Kidney epithelial cell (primary cell): ENCODE measurements at places on chromosomes 12 and 14.
A peak's percentile ranks its signal among the peaks of the same experiment; 100 is the strongest.

DNA sequence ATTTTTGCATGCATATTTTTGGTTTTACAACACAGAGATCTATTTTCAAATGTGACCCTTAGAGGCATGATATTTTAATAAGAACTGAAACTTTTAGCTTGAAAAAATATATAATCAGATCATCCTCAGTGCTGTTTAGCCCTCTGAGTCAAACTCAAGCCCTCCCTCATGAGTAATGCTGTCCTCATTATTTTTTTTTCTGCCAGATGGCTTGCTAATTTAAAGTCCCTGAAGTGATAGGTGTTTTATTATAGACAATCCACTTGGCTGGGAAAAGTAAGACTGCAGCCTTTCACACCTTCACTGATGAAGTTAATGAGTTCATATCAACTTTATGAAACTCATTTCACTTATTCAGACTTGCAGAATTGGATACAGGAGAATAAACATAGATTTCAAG is 227.7 kb downstream of the SLC16A7 start:
- no peak for DNase-seq

- no peak for DNase-seq
Measured at GRCh38 chr12:104743202-104743580, 214.9 kb downstream of the SLC41A2 start.

- peak; percentile 81 for DNase-seq
Measured at GRCh38 chr12:106022568-106023012, 116.2 kb downstream of the NUAK1 start.

- DNase-seq = no peak
Measured at GRCh38 chr14:75506930-75507329, 15.3 kb upstream of the BATF start.

DNA sequence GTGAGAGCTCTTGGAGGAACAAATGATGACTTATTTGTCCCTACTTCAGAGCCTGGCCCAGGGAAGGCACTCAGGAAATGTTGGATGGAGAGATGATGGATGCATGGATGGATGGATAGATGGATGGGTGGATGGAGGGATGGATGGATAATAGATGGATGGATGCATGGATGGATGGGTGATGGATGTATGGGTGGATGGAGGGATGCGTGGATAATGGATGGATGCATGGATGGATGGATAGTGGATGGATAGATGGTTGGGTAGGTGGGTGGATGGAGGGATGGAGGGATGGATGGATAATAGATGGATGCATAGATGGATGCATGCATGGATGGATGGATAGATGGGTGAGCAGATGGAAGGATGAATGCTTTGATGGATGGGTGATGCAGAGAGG is 23.2 kb downstream of the GPR68 start:
- DNase-seq = no peak

DNA sequence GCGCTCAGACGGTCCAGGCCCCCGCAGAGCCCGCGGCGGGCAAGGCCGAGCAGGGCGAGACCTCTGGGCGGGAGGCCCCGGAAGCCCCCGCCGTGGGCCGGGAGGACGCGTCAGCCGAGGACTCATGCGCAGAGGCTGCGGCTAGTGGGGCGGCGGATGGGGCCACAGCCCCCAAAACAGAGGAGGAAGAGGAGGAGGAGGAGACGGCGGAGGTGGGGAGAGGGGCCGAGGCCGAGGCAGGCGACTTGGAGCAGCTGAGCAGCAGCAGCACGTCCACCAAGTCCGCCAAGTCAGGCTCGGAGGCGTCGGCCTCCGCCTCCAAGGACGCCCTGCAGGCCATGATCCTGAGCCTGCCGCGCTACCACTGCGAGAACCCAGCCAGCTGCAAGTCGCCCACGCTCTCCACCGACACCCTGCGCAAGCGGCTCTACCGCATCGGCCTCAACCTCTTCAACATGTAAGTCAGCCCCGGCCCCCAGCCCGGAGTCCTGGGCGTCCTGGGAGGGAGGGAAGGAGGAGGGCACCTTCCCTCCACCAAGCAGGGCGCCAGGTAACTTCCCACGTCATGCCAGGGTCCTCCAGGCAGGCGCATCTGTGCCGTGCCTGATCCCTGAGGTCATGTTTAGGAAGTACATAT is 72.4 kb downstream of the IQSEC3 start:
- no peak for DNase-seq

DNA sequence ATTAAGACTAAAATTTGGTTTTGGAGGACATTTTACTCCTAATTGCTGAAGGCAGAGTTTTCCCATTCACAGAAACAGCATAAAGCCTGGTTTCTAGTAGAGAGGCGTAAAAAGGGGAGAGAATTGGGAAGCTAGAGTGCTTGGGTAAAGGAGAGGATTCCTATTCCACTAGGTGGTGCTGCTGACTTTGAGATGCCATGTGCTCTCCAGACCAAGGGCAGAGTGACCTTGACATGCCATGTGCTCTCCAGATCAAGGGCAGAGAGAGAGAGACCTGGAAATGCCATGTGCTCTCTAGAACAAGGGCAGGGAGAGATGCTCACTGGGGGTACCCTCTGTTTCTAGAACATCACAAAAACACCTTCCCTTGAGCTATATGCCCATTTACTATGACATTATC is 176.2 kb upstream of the PDZRN4 start:
- no peak for DNase-seq

DNA sequence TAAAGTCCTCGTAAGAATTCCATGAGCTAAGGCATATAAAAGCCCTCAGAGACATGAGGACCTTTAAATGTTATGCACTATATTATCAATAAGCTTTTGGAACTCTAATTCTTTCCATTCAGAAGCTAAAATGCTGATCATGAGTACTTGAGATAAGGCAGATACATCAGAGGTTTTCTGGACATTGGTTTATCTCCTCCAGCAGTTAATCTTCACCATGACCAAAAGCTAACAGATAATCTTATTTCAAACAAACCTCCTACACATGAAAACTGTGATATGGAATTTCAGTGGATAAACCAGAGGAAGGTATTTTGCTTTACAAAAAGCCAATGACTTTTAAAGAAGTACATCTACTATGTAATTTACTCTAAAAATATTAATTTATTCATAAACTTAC is 97.9 kb upstream of the BBS10 start:
- no peak for DNase-seq

- no peak for DNase-seq
Measured at GRCh38 chr12:76852106-76852505, 26.7 kb downstream of the CSRP2 start.

DNA sequence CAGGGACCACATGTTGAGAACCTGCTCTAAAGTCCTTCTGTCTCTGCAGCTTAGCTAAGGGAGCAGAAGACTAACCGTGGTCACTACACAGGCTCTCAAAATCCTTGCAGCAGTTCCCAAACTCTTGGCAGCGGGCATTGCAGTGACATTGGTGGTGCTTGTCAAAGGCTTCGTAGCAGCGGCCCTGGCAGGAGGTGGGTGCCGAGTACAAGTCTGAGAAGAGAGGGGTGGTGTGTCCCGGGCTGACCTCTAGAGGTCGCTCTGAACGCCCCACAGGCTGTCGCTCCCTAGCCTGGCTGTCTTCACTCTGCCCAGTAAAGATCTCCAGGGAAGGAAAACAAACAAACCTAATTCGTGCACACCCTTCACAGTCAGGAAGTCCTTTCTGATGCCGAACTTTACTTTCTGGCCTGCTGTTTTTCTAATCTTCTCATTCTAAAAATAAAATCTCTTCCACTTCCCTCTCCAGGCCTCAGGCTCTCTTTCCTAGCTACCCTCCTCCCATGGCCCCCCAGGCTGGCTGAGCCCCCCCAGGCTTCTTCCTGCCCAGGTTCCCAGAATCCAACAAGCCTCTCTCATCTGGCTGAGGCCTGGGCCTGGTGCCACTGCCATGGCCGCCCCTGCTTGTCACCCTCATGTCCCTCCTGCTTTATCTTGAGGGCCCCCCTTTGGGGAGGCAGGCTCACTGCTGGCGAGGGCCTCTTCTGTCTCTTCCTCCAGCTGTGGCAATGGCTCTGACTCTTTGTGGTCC is 7.7 kb downstream of the ENDOU start:
- no peak for DNase-seq

- no peak for DNase-seq
Measured at GRCh38 chr14:51210594-51210993, 29.5 kb upstream of the TMX1 start.

- no peak for DNase-seq
Measured at GRCh38 chr12:15627995-15628945, 160.9 kb downstream of the EPS8 start.

DNA sequence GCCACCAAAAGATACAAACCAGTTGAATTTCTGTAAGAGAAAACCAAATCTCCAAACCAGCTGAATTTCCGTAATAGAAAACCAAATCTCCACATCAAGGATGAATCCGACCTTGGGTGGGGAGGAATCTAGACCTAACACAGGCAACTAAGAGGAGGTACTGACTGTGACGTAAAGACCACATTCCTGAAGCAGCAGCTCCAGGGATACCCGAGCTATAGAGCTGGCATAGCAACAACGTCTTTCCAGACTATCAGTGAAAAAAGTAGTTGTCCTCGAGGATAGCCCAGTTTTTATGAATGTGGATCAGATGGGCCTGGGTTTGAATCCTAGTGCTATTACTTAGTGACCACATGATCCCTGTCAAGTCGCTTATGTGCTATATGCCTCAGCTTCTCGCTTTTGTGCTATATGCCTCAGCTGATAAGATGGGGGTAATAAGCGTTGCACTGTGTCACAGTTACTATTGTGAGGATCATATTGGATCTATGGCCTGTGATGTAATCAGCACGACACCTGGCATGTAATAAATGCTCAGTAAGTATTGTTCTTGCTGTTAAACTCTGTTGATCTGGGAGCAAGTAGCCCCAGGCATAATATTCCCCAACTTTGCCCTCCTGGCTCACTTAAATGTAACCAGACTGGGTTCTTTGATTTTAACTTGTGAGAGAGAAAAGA is 113.8 kb downstream of the EGLN3 start:
- DNase-seq = no peak

GRCh38 chr14:95065411-95065810 is 91.9 kb downstream of the DICER1 start:
- no peak for DNase-seq

GRCh38 chr12:88185279-88185678 is 43.2 kb downstream of the TMTC3 start:
- no peak for DNase-seq

DNA sequence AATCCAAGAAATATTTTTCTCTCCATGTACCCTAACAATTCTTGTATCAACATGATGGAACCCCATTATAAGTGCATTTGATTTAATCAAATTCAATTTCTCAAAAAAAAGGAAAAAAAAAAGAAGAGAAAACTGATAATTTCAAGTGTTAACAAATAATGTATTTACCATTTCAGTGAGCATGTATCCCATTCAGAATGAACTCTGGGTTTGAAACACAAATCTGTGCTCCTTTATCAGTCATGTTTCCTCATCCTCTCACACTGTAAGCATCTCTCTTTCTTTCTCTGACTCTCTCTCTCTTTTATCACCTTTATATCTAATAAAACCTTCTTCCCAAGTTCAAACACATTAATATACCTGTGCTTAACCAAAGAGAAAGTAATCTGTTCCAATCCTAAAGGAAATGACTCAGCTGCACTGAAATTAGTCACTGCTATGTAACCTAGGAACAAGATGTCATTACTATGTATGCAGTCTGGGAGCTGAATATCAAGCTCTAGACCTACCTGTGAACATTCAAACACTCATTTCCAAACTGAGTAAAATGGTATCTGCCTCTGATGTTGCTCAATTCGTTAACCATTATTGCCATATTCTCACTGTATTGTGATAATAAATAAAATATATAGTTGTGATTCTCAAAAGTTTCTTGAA is 135.0 kb upstream of the LRIG3 start:
- DNase-seq = peak; percentile 90

DNA sequence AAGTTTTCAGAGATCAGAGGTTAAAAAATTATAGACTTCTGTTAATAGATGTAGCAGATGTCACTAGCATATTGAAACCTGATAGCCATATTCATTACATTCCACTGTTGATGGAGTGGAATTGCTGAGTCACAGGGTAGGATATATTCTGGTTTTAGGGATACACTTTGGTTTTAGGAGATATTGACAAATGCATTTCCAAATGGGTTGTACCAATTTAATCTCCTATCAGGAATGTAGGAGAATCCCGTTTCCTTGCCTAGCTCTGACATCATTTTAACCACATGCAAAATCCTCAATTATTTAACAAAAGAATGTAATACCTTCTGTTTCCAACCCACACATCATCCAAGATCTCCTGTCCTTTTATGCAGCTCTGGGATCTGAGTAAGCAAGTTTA is 30.7 kb upstream of the ESR2 start:
- DNase-seq = no peak

GRCh38 chr14:65032319-65032718 is 45.6 kb downstream of the FNTB start:
- no peak for DNase-seq

DNA sequence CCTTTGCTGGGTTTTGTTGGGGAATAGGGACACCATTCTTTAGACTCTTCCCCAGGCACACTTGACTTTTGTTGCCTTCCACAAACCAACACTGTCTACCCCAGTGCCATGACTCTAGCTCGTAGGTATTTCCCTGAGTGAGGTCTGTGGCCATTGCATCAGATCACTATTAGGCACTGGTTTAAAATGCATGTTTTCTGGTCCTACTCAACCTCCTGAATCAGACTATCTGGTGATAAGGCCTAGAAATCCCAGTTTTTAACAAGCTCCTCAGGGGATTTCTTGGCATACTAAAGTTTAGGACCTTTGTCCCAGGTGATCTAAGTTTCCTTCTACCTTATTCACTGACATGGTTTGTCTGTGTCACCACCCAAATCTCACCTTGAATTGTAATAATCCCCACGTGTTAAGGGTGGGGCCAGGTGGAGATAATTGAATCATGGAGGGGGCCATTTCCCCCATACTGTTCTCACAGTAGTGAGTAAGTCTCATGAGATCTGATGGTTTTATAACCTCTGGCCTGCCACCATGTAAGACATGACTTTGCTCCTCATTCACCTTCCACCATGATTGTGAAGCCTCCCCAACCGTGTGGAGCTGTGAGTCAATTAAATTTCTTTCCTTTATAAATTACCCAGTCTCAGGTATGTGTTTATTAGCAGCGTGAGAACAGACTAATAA is 87.8 kb upstream of the PSMC1 start:
- no peak for DNase-seq

- DNase-seq = no peak
Measured at GRCh38 chr12:52049688-52050087, 1.6 kb upstream of the NR4A1 start.

DNA sequence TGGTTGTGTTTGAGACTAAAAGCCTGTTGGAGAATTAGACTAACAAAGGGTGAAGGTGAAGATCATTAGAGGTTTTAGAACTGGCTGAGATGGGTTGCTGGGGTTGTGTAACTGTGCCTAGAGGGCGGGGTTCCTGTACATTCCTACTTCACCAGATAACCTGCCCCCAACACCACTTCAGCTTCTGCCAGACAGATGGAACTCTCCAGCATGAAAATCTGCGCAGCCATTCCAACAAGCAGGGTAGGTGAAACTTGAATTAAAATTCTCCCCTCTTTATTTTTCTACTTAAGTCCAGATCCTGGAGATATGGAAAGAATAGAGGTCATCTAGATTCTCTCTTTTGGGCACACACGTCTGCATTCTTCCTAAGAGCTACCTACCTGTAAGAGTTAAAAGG is 6.0 kb downstream of the FOXG1 start:
- no peak for DNase-seq

- DNase-seq = no peak
Measured at GRCh38 chr12:112183141-112184021, 58.0 kb downstream of the TRAFD1 start.
